ENCODE measurements at places on chromosomes 3 and 15.

- DNase-seq = no peak
Measured at GRCh38 chr3:54772746-54773145, 155.1 kb downstream of the LRTM1 start.

DNA sequence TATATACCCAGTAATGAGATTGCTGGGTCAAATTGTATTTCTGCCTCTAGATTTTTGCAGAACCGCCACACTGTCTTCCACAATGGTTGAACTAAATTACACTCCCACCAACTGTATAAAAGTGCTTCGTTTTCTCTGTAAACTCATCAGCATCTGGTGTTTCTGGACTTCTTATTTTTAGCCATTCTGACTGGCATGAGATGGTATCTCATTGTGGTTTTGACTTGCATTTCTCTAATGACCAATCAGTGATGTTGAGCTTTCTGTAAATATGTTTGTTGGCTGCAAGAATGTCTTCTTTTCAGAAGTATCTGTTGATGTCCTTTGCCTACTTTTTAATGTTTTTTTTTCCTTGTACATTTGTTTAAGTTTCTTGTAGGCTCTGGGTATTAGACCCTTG is 182.9 kb upstream of the TRIM42 start:
- no peak for DNase-seq

DNA sequence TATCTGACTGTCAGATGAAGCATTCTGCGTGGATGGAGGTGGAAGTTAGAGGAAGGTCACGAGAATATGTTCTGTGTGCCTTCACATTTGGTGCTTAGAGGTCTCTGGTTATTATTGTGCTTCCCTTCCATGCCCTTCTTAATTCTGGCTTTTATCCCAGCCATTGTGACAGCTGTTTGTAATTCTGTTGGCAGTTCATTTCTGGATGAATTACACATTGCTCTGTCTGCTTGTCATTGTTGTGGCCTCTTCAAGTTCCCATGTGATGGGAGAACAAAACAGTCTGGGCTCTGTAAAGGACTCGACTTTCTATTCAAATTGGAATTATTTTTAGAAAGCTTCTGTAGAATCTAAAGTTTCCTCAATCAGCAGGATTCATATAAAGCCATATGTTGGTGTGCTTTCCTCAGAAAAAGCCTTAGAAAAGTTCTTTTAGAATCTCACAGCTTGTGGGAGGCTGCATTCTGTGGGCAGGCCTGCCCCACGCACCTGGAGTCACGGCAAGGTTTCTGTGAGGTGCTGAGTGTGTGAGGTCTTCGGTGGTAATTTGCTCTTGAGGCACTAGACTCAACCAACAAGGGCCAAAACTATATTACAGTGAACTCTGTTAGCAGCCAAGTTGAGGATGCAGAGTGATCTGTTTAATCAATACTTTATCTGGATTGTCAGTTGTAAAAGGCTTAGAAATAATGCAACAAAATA is 397.4 kb upstream of the AZI2 start:
- DNase-seq = no peak

- DNase-seq = no peak
Measured at GRCh38 chr3:195461594-195462307, 18.9 kb upstream of the ACAP2 start.

GRCh38 chr15:62966294-62967078 is 76.1 kb upstream of the TPM1 start:
- no peak for DNase-seq

DNA sequence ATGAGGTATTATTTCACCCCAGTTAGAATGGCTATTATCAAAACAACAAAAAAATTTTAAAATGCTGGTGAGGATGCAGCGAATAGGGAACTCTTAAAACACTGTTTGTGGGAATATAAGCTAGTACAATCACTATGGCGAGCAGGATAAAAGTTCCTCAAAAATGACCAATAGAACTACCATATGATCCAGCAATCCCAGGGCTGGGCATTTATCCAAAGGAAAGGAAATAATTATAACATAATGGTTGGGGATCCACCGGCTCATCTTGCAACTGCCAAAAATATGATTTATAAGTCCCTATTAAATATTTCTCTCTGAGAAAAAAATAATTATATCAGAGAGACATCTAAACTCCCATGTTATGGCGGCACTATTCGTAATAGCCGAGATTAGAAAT is 127.6 kb upstream of the MME start:
- DNase-seq = no peak
